Renal pelvis (tissue), 12 donors: ENCODE measurements at places on chromosomes 16 and 17. TPM values are rescaled to one million over a fixed set of nuclear protein-coding genes. Genes with fewer than 3 reads are reported as not detected.

Gene TP53TG3B
- polyA plus RNA-seq, result not detected

DNA sequence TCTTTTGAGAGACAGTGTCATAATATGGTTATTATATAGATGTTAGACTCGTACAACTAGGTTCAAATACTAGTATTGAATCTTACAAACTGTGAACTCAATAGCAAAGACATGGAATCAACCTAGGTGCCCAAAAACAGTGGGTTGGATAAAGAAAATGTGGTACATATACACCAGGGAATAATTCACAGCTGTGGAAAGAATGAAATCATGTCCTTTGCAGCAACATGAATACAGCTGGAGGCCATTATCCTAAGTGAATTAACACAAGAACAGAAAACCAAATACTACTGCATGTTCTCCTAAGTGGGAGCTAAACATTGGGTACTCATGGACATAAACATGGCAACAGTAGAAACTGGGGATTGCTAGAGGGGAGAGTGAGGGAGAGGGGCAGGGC lies 8.1 kb downstream of the PHKB start:
- no peak for DNase-seq

DNA sequence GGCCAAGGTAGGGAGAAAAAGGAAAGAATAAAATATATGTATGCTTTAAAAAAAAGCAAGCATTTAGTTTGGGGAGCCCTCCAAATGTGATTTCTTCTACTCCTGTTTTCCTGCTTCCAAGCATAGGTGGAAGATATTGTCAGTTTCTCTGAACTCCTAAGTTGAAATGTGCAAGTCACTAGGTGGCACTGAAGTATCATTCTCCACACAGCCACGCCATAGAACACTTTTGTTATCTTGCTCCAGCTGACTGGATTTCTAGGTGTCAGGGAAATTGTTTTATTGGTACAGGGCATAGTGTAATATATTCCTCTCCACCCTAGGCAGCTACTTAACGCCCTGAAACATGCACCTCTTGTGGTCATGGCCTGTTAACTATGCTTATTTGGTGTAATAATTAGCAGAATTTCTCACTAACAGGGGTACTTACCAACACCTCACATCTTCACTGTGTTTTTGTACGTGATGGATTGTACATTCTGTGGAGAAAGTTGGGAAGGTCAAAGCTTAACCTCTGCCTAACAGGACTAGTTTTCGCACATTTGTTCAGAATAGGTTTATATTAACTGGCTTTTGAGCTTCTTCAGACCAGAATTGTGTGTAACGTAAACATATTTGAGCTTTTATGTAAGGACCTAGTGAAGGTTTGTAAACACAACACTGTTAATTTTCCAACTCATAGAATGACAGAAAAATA lies 69.3 kb downstream of the FTO start:
- DNase-seq, result peak; percentile 82

Gene ZG16
- not detected for polyA plus RNA-seq

Gene PNMT
- polyA plus RNA-seq, result 3.9 TPM

Gene CCL16
- 0.30 TPM for polyA plus RNA-seq
